ENCODE measurements at places on chromosomes 1 and 21.

- DNase-seq = no peak
Measured at GRCh38 chr1:153363641-153364040, 6.0 kb downstream of the S100A9 start.

DNA sequence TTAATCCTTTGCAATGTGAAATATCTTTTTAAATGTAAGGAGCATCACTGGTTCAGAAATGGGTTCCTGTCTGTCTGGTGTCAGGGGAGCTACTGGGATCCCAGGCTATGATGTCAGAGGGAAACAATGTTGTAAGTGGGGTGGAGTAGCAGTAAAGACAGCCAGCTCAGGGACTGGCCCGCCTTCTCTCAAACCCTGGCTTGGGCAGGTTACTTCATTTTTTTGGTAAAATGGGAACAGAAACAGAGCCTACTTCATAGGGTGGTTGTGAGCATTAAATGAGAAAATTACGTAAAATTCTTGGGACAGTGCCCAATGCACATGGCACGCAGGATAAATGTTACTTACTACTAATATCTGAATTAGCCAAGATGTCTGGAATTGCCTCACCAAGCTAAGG is 30.7 kb upstream of the IL20 start:
- DNase-seq = no peak

GRCh38 chr1:167219194-167219593 is 1.5 kb upstream of the POU2F1 start:
- DNase-seq = no peak

DNA sequence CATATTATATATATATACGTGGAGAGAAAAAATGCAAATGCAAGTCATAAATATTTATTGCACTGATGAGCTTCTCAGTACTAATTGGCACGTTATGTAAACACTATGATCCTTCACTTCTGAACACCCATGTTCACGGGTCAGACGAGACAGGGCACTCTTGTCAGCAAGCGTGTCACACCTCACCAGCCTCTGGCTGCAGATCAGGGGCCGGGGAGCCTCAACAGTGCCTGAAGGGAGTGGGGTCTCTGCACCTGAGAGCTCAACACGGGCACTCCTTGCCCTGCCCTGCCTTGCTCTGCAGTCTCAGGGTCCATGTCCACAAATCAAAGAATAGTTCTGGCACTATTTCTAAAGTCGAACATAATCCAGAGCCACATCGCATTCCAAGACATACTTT is 409 bp upstream of the HIVEP3 start:
- DNase-seq = no peak

DNA sequence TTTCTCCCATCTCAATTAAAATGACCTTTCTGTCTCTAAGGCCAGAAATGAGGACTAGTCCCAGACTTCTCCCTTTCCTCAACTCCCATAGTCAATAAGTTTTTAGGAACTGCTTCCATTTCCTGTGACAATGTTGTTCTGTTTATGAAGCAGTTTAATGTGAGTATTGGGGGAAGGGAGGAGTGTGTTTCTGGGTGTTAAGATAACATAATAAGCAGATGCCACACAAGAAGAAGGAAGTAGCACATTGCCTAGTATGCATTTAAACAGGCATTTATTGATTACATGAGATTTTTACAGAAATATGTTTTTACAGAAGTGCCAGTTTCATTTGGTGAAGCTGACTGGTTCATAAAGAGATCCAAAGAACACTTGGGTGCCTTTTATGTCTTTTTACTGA is 65.6 kb upstream of the TNR start:
- no peak for DNase-seq

GRCh38 chr1:66681686-66682085 is 70.6 kb upstream of the DYNLT5 start:
- DNase-seq = no peak

DNA sequence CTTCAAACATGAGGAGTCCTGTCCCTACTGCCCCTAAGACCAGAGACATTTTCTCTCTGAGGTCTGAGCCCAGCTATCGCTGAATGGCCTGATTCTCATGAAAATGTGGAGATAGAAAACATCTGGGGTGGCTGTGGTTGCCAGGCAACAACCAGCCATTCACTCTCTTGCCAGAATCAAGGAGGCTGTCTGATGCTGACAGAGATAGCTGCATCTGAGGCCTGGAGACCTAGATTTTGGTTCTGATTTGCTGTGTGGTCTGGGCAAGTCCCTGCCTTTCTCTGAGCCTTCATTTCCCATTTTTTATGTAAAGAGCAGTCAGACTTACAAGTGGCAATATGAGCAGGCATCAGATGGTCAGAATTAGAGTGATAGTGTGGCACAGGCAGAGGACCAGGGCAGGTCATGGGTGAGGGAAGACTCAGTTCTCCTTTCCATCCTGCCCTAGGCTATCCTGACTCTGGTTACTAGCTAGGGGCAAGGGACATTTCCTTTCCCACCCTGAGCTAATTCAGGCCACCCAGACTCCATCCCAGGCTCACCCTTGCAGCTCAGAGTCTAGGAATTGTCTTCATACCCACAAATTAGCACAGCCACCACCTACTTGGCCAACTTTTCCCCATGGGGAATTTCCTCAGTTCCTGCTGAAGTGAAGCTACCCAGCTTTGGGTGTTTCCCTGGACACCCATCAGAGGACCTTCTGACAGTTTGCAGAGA is 20.0 kb upstream of the RNF19B start:
- no peak for DNase-seq

DNA sequence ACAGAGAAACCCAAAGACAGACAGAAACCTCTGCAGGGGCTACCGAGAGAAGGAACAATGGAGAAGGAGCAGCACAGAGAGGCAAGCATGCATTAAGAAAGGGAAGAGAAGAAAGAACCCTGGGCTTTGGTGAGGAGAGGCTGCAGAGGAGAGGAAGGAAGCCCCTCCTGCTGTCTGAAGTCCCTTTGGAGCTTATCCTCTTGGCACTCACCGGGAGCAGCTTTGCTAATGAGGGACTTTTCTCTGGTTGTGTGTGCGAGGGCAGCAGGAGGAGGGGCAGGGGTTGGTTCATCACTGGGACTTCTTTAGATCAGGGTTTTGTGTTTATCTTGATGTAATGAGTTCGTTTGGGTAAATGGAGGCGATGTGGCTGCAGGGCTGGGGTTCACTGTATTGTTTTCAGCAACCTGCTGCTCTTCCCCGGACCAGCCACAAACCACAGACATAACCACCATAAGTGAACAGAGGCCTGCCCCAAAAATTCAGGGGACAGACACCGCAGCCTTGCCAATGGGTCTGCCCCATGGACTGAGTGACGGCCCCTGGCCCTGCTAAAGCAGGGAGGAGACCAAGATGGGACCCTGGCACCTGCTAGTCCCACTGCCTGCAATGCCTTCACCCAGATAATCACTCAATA is 100.6 kb downstream of the KCND3 start:
- no peak for DNase-seq

GRCh38 chr1:39466413-39467107 is 24.9 kb upstream of the BMP8A start:
- no peak for DNase-seq

GRCh38 chr21:41847066-41847804 is 31.9 kb downstream of the PRDM15 start:
- DNase-seq = no peak

- no peak for DNase-seq
Measured at GRCh38 chr1:55035904-55036303, 3.4 kb upstream of the PCSK9 start.

DNA sequence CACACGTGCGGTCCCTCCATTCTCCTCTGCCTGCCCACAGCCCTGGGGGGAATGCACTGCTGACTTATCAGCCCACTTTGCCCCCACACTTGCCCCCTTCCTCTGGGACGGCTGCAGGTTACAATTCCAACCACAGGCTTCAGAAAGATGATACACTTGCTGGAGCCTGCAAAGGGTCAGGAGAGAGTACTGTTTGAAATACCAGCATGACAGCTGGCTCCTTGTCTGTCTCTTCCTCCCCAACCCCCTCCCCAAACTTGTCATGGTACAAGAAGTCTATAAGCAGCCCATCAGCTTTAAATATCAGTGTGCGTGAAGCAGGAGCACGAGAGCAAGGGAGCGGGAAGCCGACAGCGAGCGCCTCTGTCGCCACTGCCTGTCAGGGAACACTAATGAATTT is 62.4 kb downstream of the ERI3 start:
- no peak for DNase-seq

- no peak for DNase-seq
Measured at GRCh38 chr1:11576109-11576875, 77.9 kb downstream of the FBXO2 start.

GRCh38 chr1:145720878-145721671 is 1.8 kb downstream of the CD160 start:
- peak; percentile 27 for DNase-seq

- no peak for DNase-seq
Measured at GRCh38 chr1:230002164-230002803, 64.8 kb upstream of the GALNT2 start.

DNA sequence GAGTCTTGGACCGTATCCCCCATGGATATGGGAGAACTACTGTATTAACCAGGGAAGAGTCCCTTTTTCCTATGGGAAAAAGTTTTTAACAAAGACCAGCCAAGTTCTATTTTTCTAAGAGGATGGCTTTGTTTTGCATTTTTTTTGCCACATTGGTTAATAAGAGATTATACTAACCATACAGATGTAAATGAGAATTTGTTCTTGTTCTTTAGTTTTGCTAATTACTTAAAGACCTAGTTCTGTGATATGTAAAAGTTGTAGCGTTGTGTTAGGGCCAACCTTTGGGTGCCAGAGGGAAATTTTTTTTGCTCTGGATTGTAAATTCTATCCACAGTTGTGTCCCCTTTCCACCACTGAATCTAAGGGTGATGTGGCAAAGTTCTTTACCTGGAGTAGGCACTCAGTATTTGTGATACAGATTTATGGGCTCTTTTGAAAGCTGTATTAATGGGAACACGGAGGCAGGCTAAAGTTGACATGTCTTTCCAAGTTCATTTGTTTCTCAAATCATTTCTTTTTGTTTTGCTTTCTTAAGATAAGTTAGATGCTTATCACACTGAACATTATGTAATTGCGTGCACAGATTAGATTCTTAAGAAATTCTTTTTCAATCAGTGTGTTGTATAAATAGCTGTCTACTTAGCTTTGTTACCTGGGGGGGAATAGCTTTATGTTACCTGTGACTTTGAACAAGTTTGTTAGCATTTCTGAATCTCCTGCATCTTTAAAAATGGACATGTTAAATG is 2.9 kb downstream of the SOAT1 start:
- DNase-seq = no peak

GRCh38 chr1:50333595-50333974 is 89.7 kb downstream of the DMRTA2 start:
- DNase-seq = no peak
